Astrocyte (in vitro differentiated cells and primary cell): ENCODE measurements at places on chromosomes 13 and 19. TPM values are rescaled to one million over a fixed set of nuclear protein-coding genes. Genes with fewer than 3 reads are reported as not detected.

- H3K4me3 ChIP-seq = peak within 1 kb of the TSS; percentile 71
- peak within 1 kb of the TSS; percentile 53 for H3K27ac ChIP-seq
- DNase-seq = peak; percentile 90
- peaks cover 17% of the 10 kb centered on the region for H3K4me1 ChIP-seq
- peaks cover 6% of the 10 kb centered on the region for H3K36me3 ChIP-seq
These were observed at the start of the genes TIMM29 and YIPF2 for GRCh38 chr19:10928563-10929401. TSS of gene TIMM29 (plus strand) at chr19:10928811. CDS start at chr19:10928823, 12 bp downstream. TSS of gene YIPF2 (minus strand) at chr19:10928639. CDS start at chr19:10928410, 229 bp downstream.

GRCh38 chr13:52862358-52863206 lies 14.1 kb upstream of the PCDH8 start:
- H3K27ac ChIP-seq = no peak overlapping the region
- H3K36me3 ChIP-seq = no peaks in the 10 kb centered on the region
- no peaks in the 10 kb centered on the region for H3K4me1 ChIP-seq
- H3K4me3 ChIP-seq = no peak overlapping the region
- no peaks in the 10 kb centered on the region for H3K27me3 ChIP-seq

- DNase-seq = no peak
- peaks cover 7% of the 10 kb centered on the region for H3K4me1 ChIP-seq
- H3K27me3 ChIP-seq = no peaks in the 10 kb centered on the region
These were observed 12.5 kb upstream of the TNFSF9 start for GRCh38 chr19:6518145-6518911.

DNA sequence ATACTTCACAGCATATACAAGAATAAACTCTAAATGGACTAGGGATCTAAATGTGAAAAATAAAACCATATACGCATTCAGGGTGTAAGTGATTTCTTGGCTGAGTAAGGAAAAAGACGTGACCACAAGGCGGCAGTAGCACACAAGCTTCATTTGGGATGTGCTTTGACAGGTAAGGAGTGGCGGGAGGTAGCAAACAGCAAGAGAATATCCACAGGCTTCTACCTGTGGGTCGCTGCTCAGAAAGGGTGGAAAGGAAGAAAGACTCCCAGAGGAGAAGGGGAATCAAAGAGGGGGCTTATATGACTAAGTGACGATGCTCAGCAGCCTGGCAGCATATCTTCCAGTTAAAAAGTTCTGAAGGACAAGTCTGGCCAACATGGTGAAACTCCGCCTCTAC lies 2.5 kb upstream of the ZNF121 start:
- no peaks in the 10 kb centered on the region for H3K36me3 ChIP-seq
- peaks cover 4% of the 10 kb centered on the region for H3K4me1 ChIP-seq
- peak; percentile 38 for DNase-seq
- no peak overlapping the region for H3K4me3 ChIP-seq

- H3K27me3 ChIP-seq = peaks cover 15% of the 10 kb centered on the region
- H3K27ac ChIP-seq = no peak overlapping the region
- no peaks in the 10 kb centered on the region for H3K36me3 ChIP-seq
These were observed 2.7 kb downstream of the HAMP start for GRCh38 chr19:35285095-35285449.

DNA sequence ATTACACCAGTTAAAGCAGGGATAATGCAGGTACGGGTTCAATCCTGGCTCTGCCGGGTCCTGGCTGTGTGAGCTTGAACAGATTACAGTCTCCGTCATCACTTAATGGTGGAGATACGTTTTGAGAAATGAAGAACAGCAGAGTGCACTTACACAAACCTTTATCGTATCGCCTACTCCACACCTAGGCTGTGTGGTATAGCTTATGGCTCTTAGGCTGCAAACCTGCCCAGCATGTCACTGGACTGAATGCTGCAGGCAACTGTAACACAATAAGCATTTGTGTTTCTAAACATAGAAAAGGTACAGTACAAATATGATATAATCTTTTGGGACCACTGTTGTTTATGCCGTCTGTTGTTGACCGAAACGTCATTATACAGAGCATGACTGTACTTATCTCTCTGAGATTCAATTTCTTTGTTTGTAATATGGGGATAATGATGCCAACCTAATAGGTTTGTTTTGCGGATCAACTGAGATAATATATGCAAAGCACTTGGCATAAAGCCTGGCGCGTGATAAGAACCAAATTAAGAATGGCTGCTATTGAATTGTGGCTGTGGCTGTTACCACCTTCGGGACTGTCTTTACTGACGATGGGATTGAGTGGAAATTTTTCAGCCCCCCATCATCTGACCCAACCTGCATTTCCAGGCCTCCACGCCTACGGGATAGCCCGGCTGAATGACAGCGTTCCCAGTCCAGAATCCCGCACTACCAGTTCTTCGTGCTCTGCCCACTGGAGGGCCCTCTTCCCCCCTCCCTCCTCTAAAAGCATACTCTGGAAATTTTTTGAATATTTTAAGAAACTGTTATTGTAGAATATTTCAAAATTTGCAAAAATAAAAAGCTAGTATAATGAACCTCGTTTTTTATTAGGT lies 11.2 kb downstream of the KRTDAP start:
- no peak overlapping the region for H3K27ac ChIP-seq
- H3K4me1 ChIP-seq = no peaks in the 10 kb centered on the region
- H3K27me3 ChIP-seq = no peaks in the 10 kb centered on the region
- no peak for DNase-seq
- no peaks in the 10 kb centered on the region for H3K36me3 ChIP-seq

- no peaks in the 10 kb centered on the region for H3K36me3 ChIP-seq
- H3K27me3 ChIP-seq = no peaks in the 10 kb centered on the region
- H3K4me1 ChIP-seq = no peaks in the 10 kb centered on the region
- no peak overlapping the region for H3K4me3 ChIP-seq
- no peak overlapping the region for H3K27ac ChIP-seq
These were observed 43.6 kb upstream of the ZNF681 start for GRCh38 chr19:23802290-23802689.

DNA sequence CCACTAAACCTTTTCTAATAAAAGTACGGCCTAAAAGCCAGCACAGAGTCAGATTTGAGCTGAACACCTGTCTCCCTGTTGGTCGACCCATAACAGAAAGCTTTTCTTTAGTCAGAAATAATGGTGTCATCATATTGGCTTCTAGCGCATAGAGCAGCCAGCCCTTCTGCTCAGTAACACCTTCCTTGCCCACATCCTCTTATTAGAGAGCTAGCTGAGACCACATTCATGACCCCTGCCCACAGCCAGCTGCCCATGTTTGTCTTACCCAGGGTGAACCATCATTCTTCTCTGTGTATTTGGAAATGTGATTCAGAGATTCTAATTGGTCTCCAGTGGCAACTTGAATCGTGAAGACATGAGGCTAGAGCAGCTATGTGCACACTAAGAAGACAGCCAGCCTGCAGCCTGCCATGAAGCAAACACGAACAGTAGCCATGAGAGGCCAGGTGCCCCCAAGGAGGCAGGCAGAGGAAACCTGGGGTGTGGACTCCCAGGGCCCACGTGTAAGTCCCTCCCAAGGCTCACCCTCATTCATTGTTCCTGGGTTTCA lies 82.3 kb upstream of the PDCD5 start:
- H3K36me3 ChIP-seq = no peaks in the 10 kb centered on the region
- H3K27ac ChIP-seq = no peak overlapping the region
- H3K4me1 ChIP-seq = no peaks in the 10 kb centered on the region
- H3K27me3 ChIP-seq = no peaks in the 10 kb centered on the region

GRCh38 chr13:106417467-106418110 lies 117.9 kb downstream of the EFNB2 start:
- H3K27ac ChIP-seq = no peak overlapping the region
- H3K4me3 ChIP-seq = no peak overlapping the region
- H3K4me1 ChIP-seq = peaks cover 3% of the 10 kb centered on the region
- no peaks in the 10 kb centered on the region for H3K27me3 ChIP-seq
- no peak for DNase-seq

- no peak overlapping the region for H3K27ac ChIP-seq
- peaks cover 11% of the 10 kb centered on the region for H3K4me1 ChIP-seq
- H3K4me3 ChIP-seq = no peak overlapping the region
- no peaks in the 10 kb centered on the region for H3K27me3 ChIP-seq
- H3K36me3 ChIP-seq = peaks cover 43% of the 10 kb centered on the region
- DNase-seq = no peak
These were observed 25.8 kb upstream of the TINCR start for GRCh38 chr19:5593343-5594255.

GRCh38 chr13:107712145-107712860 lies 503.0 kb downstream of the LIG4 start:
- no peaks in the 10 kb centered on the region for H3K36me3 ChIP-seq
- no peak overlapping the region for H3K4me3 ChIP-seq
- DNase-seq = no peak
- no peaks in the 10 kb centered on the region for H3K27me3 ChIP-seq

DNA sequence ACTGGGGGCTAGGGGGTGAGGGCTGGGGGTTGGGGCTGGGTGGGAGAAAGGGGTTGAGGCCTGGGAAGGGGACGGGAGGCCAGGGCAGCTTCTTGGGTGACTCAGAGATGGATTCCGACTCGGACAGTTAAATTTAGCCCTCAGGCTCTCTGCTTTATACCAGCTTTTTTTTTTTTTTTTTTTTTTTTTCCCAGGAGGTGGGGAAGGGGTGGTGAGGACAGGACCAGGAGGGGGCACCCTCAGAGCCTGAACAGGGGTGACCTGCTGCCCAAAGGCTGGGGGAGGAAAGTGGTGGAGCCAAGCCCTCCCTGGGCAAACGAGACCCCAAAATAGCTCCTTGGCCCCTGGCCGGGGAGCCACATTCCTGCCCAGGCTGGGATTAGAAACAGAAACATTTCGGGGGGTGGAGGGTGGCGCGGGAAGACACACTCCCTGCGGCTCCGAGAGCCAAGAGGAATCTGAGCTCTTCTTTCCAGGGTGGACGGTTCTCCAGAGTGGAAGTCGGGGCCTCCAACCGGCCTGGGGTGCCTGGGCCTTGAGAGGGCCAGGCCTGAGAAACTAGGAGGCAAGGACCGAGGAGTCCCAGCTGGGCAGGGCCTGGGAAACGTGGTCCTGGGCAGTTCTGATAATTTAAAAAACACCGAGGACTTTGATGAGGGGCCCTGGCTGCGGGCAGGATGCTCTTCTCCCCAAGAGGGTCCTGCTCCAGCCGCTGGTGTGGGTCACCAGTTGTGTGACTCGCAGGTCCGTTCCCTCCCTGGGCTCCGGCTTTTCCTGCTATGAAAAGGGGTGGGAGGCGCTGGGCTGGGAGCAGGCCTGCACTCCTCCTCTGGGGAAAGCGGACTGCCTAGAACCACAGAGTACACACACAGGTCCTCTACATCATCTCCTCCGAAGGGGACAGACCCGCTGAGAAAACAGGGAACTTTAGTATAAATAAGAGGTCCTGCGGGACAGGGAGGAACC lies 813 bp upstream of the DMPK start:
- peak overlapping the region; percentile 67 for H3K27ac ChIP-seq
- peak; percentile 52 for DNase-seq

- H3K27me3 ChIP-seq = no peaks in the 10 kb centered on the region
- DNase-seq = no peak
- H3K4me3 ChIP-seq = no peak overlapping the region
- no peaks in the 10 kb centered on the region for H3K36me3 ChIP-seq
- H3K27ac ChIP-seq = no peak overlapping the region
- no peaks in the 10 kb centered on the region for H3K4me1 ChIP-seq
These were observed 27.3 kb downstream of the LHFPL6 start for GRCh38 chr13:39575641-39576238.

DNA sequence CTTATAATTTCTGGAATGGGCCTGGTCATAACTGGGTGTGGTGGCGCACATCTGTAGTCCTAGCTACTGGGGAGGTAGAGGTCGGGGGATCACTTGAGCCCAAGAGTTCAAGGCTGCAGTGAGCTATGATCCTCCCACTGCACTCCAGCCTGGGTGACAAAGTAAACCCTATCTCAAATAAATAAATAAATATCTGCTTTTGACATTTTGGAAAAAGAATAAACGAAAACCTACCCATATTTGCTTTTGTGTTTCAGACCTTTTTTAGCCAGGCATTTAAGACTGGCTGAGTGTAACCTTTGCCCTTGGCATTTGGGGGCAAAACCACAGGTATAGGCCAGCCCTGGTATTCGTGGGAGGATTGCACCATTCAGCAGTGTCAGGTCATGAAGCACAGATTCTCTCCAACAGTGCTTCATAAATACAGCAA lies 14.8 kb upstream of the RCBTB2 start:
- no peak for DNase-seq
- H3K4me3 ChIP-seq = no peak overlapping the region
- no peaks in the 10 kb centered on the region for H3K4me1 ChIP-seq
- no peak overlapping the region for H3K27ac ChIP-seq
- no peaks in the 10 kb centered on the region for H3K27me3 ChIP-seq

- no peak overlapping the region for H3K27ac ChIP-seq
- H3K27me3 ChIP-seq = no peaks in the 10 kb centered on the region
These were observed 11.2 kb upstream of the KLF12 start for GRCh38 chr13:74145249-74145975.

GRCh38 chr13:80665792-80666333 lies 324.9 kb upstream of the SPRY2 start:
- no peaks in the 10 kb centered on the region for H3K36me3 ChIP-seq
- H3K4me1 ChIP-seq = peaks cover 7% of the 10 kb centered on the region
- no peak for DNase-seq
- H3K4me3 ChIP-seq = no peak overlapping the region
- H3K27ac ChIP-seq = no peak overlapping the region
- no peaks in the 10 kb centered on the region for H3K27me3 ChIP-seq

- H3K36me3 ChIP-seq = no peaks in the 10 kb centered on the region
- H3K27ac ChIP-seq = no peak overlapping the region
- no peaks in the 10 kb centered on the region for H3K4me1 ChIP-seq
- DNase-seq = no peak
These were observed 238.1 kb downstream of the FOXO1 start for GRCh38 chr13:40428354-40428753.

- no peaks in the 10 kb centered on the region for H3K4me1 ChIP-seq
- no peak overlapping the region for H3K27ac ChIP-seq
- H3K4me3 ChIP-seq = no peak overlapping the region
- H3K36me3 ChIP-seq = no peaks in the 10 kb centered on the region
- no peaks in the 10 kb centered on the region for H3K27me3 ChIP-seq
These were observed 361.6 kb upstream of the PCDH20 start for GRCh38 chr13:61777271-61777670.

The ZNF296 gene
- 3.0 and 3.1 TPM in 2 replicates for total RNA-seq

The PSG6 gene
- 0.23 TPM in 1 of 2 replicates, not detected in the other for total RNA-seq

- H3K4me1 ChIP-seq = no peaks in the 10 kb centered on the region
- no peak for DNase-seq
- no peak overlapping the region for H3K27ac ChIP-seq
- H3K4me3 ChIP-seq = no peak overlapping the region
These were observed 37.8 kb upstream of the CXCL17 start for GRCh38 chr19:42480335-42481095.

DNA sequence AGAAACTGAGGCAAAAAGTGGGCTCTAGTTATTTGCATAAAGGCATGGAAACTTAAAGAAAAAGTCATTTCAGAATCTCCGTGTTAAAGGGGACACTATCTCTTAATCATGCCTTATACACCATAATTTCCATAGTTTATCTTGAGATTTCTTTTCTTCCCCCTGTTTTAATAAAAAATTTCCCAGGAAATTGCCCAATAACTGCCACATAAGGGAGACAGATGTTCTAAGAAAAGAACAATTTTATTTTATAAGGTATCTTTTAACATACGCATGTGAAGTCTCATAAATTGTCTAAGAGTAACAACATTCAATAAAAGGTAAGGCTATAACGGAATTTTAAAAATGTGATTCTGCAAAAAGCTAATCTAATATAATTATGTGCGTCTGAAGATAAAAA lies 371.3 kb downstream of the IRS2 start:
- H3K36me3 ChIP-seq = no peaks in the 10 kb centered on the region
- H3K27ac ChIP-seq = no peak overlapping the region
- no peaks in the 10 kb centered on the region for H3K27me3 ChIP-seq
- H3K4me1 ChIP-seq = peaks cover 5% of the 10 kb centered on the region

The PROZ gene
- not detected in 2 replicates for total RNA-seq

GRCh38 chr19:11658970-11659369 lies 61.7 kb downstream of the ZNF627 start:
- DNase-seq = no peak
- H3K4me3 ChIP-seq = no peak overlapping the region
- H3K27me3 ChIP-seq = no peaks in the 10 kb centered on the region
- H3K27ac ChIP-seq = no peak overlapping the region
- H3K4me1 ChIP-seq = no peaks in the 10 kb centered on the region

The MCEMP1 gene
- not detected in 2 replicates for total RNA-seq

The ZNF799 gene
- total RNA-seq = 1.7 and 3.2 TPM in 2 replicates
